Caki2 (cell line): ENCODE measurements at places on chromosomes 2 and 18. TPM values are rescaled to one million over a fixed set of nuclear protein-coding genes. Genes with fewer than 3 reads are reported as not detected.

The BMP10 gene
- total RNA-seq, result not detected in 2 replicates

DNA sequence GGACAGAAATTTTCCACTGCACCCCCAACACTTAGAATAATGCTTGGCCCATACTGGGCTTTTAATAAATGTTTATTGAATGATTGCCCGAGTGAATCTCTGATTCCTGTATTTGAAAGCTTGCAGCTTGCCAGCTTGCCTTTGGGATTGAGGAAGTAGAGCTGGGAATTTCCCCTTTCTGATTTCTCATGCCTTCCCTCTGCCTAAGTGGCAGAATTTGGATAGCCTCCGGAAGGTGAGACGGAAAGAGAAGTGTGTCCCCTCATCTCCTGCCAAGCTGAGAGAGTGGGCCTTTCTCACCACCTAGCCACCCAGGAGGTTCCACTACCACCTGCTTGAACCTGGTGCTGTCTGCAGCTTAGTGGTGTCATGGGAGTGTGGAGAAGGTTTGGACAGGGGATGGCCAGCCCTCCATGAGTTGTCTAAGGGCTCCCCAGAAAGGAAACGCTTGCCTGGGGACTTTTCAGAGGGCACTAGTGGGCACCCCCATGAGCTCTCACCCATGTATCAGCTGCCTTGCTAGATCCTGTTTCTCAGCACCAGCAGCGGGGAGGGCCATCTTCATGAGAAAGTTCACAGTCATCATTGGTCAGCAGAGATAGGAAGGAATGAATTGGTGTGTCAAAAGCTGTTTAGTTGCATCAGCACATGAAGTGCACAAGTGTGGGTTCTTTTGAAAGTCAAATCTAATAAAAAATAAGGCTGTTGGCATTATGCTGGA is 8.6 kb upstream of the NCOA1 start:
- peak; percentile 23 for DNase-seq

The IL1RN gene
- total RNA-seq, result 0.78 and 2.6 TPM in 2 replicates

DNA sequence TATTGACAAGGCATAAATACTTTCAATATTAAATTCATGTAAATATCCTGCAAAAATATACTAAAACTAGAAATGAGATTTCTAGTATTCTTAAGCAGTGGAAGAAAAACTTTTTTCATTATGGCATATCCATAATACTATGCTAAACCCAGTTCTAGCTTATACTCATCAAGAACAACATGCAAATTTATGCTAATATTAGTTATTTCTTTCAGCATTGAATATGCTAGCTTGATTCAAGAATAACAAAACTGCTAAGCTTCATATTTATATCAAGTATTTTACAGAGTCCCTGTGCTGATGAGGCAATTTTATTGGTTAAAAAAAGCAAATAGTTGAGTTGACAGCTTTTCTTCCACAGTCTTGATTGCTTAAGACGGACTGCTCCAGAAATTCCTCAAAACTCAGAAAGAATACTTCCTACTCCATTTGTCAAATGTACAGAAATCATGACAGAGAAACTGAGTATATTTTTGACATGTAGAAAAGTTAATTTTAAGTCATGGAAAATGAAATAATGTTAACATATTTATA is 105.0 kb downstream of the PIGN start:
- no peak for DNase-seq

The PAX8 gene
- 50.7 and 89.7 TPM in 2 replicates for total RNA-seq

- DNase-seq, result no peak
These were observed 223.5 kb downstream of the HRH4 start for GRCh38 chr18:24683925-24684324.

- DNase-seq, result no peak
These were observed 698.4 kb upstream of the LRRTM1 start for GRCh38 chr2:81002906-81003305.

The UBR3 gene
- total RNA-seq, result 8.6 and 22.9 TPM in 2 replicates

DNA sequence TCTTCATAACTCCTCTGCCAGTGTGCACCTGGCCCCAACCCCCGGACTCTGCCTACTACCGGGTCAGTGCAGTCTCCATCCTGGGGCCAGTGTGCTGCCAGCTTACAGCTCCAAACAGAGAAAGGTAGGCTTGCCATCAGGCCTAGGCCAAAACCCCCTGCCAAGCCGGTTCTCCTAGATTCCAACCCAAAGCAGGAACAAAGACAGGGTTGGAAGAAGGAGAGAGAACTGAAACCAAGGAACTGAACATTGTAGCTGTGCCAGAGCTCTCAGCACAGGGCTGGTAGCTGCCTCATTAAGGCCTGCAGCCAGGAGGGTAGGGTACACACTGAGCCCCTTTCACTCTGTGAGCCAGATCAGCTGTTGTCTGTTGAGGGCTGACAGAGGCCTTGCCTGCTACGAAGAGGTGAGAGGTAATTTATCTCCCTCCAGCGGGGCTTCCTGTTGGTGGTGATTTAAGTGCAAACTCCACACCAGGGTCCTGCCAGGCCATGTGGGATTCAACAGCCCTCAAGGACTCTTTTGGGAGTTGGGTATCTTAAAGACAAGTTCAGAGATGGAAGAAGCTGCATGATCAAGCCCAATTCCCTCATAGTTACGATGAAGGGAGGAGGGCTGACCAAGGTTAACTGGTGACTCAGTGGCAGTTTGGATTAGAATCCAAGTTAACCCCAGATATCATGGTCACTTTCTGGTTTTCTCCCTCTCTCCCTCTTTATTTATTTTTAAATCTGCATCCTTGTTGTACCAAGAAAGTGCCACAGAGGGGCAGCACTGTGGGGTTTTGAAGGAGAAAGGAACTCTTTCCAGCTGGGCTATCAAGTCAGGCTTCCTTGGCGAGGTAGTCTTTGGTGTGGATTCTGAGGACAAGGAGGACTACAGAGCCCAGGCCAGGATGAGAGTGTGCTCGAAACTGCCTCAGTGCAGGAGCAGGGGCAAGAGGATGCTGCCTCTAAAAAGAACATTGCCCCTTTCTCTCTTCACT is 48.1 kb downstream of the CYRIA start:
- DNase-seq, result peak; percentile 59

GRCh38 chr18:74420481-74420880 is 36.6 kb downstream of the DIPK1C start:
- no peak for DNase-seq
